ENCODE measurements at places on chromosomes 3 and 15.

DNA sequence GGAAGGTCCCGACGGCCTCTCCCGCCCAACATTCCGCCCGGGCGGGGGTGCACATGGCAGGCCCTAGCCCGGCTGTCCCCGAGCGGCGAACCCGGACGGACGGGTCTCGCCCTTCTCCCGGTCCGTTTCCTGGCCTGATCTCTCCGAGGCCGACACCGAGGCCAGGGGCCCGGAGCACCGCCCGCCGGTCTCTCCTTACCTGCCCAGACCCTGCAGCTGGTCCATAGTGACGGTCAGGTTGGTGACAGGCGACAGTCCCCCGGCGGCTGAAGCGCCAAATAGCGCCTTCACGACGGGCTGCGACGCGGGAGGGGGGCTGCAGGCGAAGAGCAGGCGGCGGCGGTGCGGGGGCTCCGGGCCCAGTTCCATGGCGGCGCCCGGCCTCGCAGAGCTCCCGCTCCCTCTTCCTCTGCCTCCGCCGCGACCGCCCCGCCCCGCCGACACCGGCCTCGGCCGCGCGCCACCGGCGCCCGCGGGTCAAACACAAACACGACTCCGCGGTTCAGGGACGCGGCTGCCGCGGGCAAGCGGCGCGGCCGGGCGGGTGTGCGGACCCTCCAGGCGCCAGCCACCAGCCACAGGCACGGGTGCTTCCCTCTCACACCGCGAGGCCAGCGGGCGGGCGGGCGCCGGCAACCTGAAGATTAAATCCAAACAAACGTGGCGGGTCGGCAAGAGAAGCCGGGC is 495 bp downstream of the CDC25A start:
- DNase-seq, result no peak

DNA sequence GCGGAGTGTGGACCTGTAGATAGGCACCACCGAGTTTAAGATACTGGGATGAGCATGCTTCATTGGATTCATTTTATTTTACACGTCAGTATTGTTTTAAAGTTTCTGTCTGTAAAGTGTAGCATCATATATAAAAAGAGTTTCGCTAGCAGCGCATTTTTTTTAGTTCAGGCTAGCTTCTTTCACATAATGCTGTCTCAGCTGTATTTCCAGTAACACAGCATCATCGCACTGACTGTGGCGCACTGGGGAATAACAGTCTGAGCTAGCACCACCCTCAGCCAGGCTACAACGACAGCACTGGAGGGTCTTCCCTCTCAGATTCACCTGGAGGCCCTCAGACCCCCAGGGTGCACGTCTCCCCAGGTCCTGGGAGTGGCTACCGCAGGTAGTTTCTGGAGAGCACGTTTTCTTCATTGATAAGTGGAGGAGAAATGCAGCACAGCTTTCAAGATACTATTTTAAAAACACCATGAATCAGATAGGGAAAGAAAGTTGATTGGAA is 29.5 kb downstream of the SYNM start:
- DNase-seq, result no peak

- no peak for DNase-seq
Measured at GRCh38 chr15:52448011-52448890, 80.4 kb downstream of the MYO5A start.

GRCh38 chr3:123764647-123765046 is 119.5 kb downstream of the MYLK start:
- DNase-seq, result no peak

GRCh38 chr3:120469440-120469839 is 18.6 kb upstream of the FSTL1 start:
- no peak for DNase-seq

DNA sequence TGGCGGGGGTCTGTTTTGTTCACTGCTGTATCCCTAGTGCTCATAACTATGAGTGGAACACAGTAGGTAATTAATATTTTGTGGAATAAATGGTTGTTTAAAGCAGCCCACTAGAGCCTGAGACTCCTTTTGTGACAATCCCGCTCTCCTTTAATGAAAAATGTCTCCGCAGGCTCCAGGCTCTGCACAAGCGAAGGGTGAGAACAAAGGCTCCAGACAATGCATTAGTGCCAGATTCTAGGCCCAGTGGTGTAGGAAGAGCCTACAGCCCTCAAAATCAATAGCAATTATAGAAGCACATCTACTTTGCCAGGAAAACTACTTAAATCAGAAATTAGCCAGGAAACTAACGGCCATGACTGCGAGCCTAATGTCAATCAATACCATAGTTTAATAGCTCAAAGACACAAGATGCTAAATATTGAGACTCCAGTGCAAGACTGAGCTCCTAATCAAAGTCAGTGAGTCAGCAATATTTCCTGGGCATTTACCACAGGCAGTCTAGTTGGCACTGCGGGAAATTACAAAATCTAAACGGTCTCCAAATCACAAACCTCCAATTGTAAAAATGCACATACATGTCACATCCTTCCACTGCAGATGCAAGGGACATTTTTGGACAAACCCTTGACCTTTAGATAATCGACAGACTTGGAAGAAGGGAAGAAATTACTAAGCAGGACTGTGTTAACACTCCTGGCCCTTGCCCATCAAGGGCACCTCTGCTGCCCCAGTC is 2.3 kb downstream of the ANXA2 start:
- no peak for DNase-seq

- DNase-seq, result no peak
Measured at GRCh38 chr3:130423064-130423463, 77.6 kb downstream of the COL6A5 start.

GRCh38 chr3:78025916-78026315 is 986.0 kb downstream of the ROBO2 start:
- DNase-seq, result no peak

DNA sequence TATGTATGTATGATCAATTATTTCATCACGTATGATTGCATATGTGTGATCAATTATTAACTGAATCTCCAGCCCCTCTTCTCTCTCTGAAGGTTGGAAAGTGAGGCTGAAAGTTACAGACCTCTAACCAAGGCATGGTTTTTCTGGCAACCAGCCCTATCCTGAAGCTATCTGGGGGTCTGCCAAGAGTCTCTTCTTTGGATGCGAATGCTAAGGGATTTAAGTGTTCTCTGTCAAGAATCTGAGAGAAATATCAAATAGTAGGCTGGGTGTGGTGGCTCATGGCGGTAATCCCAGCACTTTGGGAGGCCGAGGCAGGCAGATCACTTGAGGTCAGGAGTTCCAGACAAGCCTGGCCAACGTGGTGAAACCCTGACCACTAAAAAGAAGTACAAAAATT is 8.1 kb downstream of the NKTR start:
- DNase-seq, result no peak

GRCh38 chr15:94943888-94944287 is 712.5 kb downstream of the MCTP2 start:
- no peak for DNase-seq

DNA sequence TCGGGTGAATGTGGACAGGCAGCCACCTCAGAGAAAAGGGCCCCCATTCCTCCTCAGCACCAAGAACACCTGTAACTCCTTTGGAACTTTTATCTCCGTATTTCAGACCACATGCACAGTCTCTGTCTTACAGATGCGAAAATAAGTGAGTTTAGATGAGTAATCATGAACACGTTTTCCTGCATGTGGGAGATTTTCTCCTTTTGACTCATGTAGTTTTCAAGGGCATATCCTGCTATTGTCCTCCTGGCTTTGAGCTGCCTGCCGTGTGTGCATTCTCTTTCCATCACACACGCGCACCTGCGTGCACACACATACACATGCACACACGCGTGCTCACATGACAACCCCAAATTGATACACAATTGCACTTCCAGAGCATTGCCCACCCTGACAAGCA is 239.2 kb downstream of the GABRG3 start:
- no peak for DNase-seq

DNA sequence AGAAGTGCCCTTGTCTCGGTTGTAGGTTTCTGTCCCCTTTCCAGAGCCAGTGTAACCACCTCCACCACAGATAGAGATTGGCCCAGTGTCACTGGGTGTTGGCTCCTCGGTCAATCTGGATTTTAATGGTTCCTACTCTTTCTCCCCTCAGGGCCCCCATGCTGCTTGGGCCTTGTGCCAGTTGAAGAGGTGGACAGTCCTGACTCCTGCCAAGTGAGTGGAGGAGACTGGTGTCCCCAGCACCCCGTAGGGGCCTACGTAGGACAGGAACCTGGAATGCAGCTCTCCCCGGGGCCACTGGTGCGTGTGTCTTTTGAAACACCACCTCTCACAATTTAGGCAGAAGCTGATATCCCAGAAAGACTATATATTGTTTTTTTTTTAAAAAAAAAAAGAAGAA is 75.2 kb downstream of the BOC start:
- no peak for DNase-seq

GRCh38 chr3:118974356-118975097 is 60.1 kb downstream of the IGSF11 start:
- no peak for DNase-seq

- DNase-seq, result no peak
Measured at GRCh38 chr3:46300461-46300789, 53.5 kb upstream of the CCR2 start.

DNA sequence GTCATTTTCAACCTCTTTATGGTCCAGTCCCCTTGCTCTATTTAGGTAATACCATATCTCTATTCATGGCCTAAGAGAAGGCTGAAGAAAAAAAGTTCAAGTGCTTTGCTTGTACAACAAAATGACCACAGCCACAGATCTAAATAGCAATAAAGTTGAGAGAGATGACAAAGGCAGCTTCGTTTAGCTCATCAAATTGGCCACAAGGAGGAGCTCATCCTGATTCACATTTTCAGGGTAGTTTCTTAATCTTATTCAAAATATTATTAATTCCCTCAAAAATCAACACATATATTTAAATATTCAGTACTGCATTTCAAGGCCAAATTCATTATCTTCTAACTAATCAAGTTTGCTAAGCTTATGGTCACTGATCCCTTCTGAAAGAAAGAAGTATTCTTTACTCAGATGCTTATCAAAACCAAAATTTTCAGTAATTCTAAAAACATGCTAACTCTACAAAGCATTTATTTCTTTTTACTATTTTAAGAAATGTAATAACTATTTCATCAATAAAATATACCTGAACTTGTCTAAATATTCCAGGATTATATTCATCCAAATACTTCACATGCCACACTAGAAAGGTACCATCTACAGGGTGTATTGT is 85.5 kb downstream of the DMXL2 start:
- no peak for DNase-seq

GRCh38 chr3:141462176-141462859 is 24.5 kb upstream of the RASA2 start:
- DNase-seq, result no peak

GRCh38 chr15:63065262-63066221 is 23.0 kb downstream of the TPM1 start:
- DNase-seq, result no peak
